Activated T-cell treated with anti-CD3 and anti-CD28 coated beads for 4 hours (primary cell): ENCODE measurements at places on chromosomes 12 and 14.

- DNase-seq = no peak
Measured at GRCh38 chr12:108315486-108316105, 23.5 kb downstream of the CMKLR1 start.

GRCh38 chr12:67068204-67068731 is 200.9 kb upstream of the CAND1 start:
- DNase-seq = peak; percentile 4

DNA sequence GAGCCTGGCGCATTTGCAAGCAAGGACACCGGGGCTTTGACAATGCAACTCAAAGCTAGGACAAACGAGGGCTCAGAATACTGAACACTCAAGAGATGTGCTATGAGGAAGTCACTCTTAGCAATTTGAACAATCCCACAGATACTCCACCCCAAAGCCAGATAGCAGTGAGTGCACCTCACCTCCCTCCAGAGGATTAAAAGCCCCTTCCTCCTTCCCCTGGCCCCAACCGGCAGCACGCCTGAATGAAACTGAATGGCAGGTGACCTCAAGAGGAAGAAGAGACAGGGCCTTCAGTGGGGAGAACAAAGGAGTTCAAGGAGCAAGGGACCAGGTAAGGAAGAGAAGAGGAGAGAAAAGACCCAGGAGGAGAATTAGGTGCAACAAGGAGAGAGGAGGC is 1.9 kb upstream of the KRT78 start:
- no peak for DNase-seq

- DNase-seq = no peak
Measured at GRCh38 chr12:23927907-23928306, 21.6 kb downstream of the SOX5 start.

DNA sequence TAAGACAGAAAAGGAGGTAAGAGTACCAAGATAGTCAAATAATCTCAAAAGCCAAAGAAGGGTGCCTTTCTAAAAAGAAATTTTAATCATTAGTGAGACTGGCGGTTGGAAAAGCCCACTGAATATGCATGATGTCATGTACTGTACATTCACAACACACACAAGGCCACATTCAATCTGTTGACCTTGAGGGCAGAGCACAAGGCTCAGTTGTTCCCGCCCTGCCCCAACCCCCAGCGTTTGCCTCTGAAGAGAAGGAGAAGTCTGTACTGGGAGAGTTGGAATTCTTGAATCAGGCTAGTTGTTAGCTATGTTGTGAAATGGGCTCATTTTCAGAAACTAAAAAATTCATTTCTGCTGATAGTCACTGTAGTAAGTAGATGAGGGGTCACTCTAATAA is 50.2 kb upstream of the NID2 start:
- DNase-seq = no peak

DNA sequence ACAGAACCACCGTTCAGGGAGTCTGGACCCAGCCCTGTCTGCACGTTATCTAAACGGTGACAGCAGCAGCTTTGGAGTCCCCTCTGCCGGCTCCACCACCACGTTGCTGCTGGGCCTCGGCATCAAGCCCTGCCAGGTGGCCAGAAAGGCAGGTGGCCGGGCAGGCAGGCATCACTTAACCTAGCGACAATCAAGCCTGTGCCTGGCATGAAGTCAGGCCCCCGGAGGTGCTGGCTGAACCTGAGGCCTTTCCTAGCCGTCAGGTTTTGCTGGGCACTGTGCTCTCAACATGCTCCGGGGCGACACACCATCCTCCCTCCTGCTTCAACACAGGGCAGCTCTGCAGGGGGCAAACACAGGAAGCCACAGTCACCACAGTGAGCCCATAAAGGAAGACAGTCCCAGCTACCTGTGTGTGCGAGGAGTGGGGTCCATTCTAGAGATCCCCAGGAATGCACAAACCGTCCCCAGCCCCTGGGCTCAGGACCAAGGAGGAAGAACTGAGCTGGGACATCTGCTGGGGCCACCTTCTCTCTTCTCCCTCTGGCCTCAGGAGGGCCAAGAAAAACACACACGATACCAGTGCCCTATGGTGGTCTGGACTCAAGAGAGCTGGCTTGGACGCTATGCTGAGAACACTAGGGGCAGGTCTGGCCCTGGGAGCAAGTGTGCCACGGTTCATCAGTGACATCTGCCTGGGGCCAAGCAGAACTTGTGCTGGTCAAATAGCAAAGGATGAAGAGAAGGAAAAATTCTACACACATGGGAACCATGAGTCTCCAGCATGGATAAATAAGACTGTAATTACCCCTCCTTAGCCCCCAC is 44.7 kb downstream of the CCDC88C start:
- DNase-seq = no peak

- no peak for DNase-seq
Measured at GRCh38 chr14:56120091-56120691, 2.0 kb downstream of the PELI2 start.
